ENCODE measurements at places on chromosomes 2 and 18.

GRCh38 chr2:105309147-105309545 lies 20.4 kb downstream of the TGFBRAP1 start:
- DNase-seq, result no peak

- DNase-seq, result no peak
Measured at GRCh38 chr18:78767648-78768071, 212.0 kb upstream of the SALL3 start.

GRCh38 chr2:160566717-160567116 lies 73.1 kb upstream of the RBMS1 start:
- DNase-seq, result no peak

DNA sequence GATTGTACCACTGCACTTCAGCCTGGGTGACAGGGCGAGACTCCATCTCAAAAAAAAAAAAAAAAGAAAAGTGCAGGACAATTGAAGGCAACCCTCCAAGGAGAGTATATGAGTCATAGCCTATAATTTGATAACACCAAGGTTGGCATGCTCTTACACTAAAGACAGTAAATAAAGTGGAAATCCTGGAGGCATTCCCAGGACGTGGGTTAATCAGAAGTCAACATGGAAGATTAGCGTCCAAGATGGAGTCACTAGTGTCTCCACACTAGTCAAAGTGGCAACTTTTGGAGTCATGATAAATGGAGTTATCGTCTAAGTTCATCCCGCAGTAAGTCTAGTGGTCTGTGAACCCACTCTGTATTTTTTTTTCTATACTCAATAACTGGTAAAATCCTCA lies 21.2 kb upstream of the UGGT1 start:
- DNase-seq, result no peak

DNA sequence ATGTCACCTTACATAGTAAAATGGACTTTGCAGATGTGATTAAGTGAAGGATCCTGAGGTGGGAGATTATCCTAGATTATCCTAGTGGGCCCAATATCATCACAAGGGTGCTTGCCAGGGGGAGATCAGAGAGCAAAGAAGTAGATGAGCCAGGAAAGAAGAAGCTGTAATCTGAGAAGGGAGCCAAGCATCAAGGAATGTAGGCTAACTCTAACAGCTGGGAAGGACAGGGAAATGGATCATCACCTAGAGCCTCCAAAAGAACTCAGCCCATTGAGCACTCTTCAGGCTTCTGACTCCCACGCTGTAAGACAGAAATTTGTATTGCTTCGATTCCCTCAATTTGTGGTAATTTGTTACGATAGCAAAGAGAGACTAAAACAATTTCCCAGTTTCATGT lies 309.9 kb downstream of the LRP1B start:
- DNase-seq, result no peak

GRCh38 chr2:168158586-168158985 lies 88.8 kb downstream of the STK39 start:
- DNase-seq, result no peak

- no peak for DNase-seq
Measured at GRCh38 chr2:177261116-177262060, 3.1 kb downstream of the NFE2L2 start.

GRCh38 chr2:137254052-137254451 lies 488.7 kb downstream of the THSD7B start:
- no peak for DNase-seq

DNA sequence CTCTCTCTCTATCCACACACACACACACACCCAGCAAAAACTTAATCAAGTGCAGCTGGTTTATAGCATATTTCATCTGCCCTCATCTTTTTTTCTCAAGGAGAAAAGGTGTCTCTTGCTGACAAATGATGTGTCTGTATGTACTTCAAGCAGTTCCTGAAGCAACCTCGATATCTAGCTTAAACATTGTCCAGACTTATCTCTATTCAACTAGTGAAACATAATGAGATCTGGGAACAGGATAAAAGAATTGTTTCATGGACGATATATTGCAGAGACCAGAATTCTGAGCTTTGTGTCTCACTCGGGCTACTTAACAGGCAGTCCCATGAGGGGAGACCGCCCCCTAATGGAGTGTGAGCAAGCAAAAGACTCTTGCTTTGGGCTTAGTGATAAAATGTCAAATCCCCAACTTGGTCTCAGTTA lies 929.2 kb upstream of the SOX11 start:
- no peak for DNase-seq
